ENCODE measurements at places on chromosomes 3 and 15. TPM values are rescaled to one million over a fixed set of nuclear protein-coding genes. Genes with fewer than 3 reads are reported as not detected.

Gene TGM4
- total RNA-seq, result not detected

Gene DLEC1
- total RNA-seq, result 0.25 TPM

Gene KCNAB1
- total RNA-seq, result 3.9 TPM

Gene OTOL1
- not detected for total RNA-seq

GRCh38 chr15:39602143-39602542 is 21.3 kb downstream of the THBS1 start:
- H3K27ac ChIP-seq, result no peak overlapping the region
- H3K4me1 ChIP-seq, result peaks cover 5% of the 10 kb centered on the region
- H3K27me3 ChIP-seq, result no peaks in the 10 kb centered on the region
- no peaks in the 10 kb centered on the region for H3K36me3 ChIP-seq
- no peak overlapping the region for H3K4me3 ChIP-seq
- DNase-seq, result no peak

- H3K4me1 ChIP-seq, result peaks cover 7% of the 10 kb centered on the region
- H3K36me3 ChIP-seq, result no peaks in the 10 kb centered on the region
- H3K27ac ChIP-seq, result no peak overlapping the region
- no peaks in the 10 kb centered on the region for H3K27me3 ChIP-seq
- H3K4me3 ChIP-seq, result no peak overlapping the region
These were observed 5.9 kb upstream of the RTF1 start for GRCh38 chr15:41411031-41411430.

GRCh38 chr3:21779909-21780308 is 28.9 kb upstream of the ZNF385D start:
- no peak overlapping the region for H3K27ac ChIP-seq
- H3K4me3 ChIP-seq, result no peak overlapping the region
- H3K27me3 ChIP-seq, result no peaks in the 10 kb centered on the region
- H3K36me3 ChIP-seq, result no peaks in the 10 kb centered on the region

- no peaks in the 10 kb centered on the region for H3K4me1 ChIP-seq
- H3K36me3 ChIP-seq, result no peaks in the 10 kb centered on the region
- no peaks in the 10 kb centered on the region for H3K27me3 ChIP-seq
- H3K27ac ChIP-seq, result no peak overlapping the region
- no peak overlapping the region for H3K4me3 ChIP-seq
These were observed 18.5 kb downstream of the CLDN11 start for GRCh38 chr3:170437176-170437575.

GRCh38 chr3:72445827-72446217 is 402.4 kb downstream of the SHQ1 start:
- H3K4me3 ChIP-seq, result peak overlapping the region; percentile 87
- H3K27me3 ChIP-seq, result no peaks in the 10 kb centered on the region
- H3K4me1 ChIP-seq, result peaks cover 57% of the 10 kb centered on the region
- peak overlapping the region; percentile 87 for H3K27ac ChIP-seq
- no peak for DNase-seq

DNA sequence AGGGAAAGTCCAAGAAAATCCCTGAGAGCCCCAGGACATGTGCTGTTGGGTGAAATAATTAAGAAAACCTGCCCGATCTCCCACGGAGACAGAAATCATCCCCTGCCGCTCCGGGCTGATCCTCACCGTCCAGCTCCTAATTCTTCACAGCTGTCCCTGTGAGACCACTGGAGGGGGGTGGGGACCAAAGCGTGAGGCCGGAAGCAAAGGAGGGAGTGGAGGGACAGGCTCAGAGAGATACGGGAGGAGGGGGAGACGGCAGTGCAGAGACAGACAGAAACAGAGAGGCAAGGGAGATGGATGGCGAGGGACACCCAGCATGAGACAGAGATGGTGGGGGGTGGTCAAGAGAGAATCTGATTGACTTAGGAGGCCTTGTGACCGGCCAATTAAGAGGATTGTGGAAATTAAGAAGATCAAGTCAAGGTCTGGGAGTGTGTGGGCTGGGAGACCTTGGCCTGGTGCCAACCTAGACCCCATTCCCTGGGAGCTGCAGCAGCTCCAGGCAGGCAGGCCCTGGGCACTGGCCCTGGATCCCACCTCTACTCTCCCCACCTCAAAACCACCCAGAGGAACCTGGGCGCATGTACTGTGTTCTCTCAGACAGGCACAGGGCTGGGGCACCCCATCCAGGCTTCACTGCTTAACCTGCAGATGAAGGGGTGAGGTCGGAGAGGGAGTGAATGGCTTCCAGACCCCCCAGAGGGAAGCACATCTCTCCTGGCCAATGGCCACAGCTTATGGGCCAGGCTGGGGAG is 113.2 kb upstream of the ALDH1A3 start:
- H3K36me3 ChIP-seq, result no peaks in the 10 kb centered on the region
- H3K27me3 ChIP-seq, result no peaks in the 10 kb centered on the region
- H3K4me3 ChIP-seq, result no peak overlapping the region
- H3K27ac ChIP-seq, result peak overlapping the region; percentile 57
- peaks cover 53% of the 10 kb centered on the region for H3K4me1 ChIP-seq

DNA sequence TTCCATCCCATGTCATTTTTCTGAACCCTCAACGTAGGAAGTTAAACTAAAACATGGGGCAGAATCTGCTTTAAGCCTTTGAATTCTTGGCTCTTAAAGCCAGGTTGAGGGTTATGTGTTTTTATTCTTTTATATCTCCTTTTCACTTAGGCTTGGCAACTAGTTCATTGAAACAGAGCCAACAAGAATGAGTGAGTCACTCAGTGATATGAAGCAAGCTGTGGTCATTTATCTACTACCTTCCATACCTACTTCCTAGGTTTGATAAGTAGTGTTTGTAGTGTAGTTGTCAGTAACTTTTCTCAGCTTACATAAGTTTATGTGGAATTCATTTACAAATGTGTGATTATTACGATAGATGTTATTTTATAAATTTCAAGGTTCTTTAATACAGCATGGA is 67.4 kb downstream of the SNRPN start:
- H3K27ac ChIP-seq, result no peak overlapping the region
- no peak for DNase-seq
- H3K4me1 ChIP-seq, result no peaks in the 10 kb centered on the region
- H3K27me3 ChIP-seq, result no peaks in the 10 kb centered on the region
- no peaks in the 10 kb centered on the region for H3K36me3 ChIP-seq
- H3K4me3 ChIP-seq, result no peak overlapping the region

DNA sequence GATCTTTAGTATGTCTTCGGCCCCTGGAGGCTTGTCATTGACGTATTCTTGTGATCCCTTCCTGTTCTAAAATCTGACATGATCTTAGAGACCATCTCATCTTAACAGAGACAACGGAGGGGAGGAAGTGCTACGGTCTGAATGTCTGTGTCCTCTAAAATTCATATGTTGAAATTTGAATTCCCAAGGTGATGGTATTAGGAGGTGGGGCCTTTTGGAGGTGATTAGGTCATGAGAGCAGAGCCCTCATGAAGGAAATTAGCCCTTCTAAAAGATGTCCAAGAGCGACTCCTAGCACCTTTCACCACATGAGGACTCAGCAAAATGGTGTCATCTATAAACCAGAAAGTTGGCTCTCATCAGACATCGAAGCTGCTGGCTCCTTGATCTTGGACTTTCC is 233.2 kb upstream of the CMC1 start:
- H3K27ac ChIP-seq, result no peak overlapping the region
- no peak overlapping the region for H3K4me3 ChIP-seq
- no peaks in the 10 kb centered on the region for H3K27me3 ChIP-seq
- H3K4me1 ChIP-seq, result no peaks in the 10 kb centered on the region
- DNase-seq, result no peak

GRCh38 chr15:52503788-52504496 is 24.7 kb downstream of the MYO5A start:
- H3K4me3 ChIP-seq, result no peak overlapping the region
- no peak for DNase-seq
- H3K27ac ChIP-seq, result no peak overlapping the region
- no peaks in the 10 kb centered on the region for H3K36me3 ChIP-seq
- no peaks in the 10 kb centered on the region for H3K27me3 ChIP-seq
- peaks cover 12% of the 10 kb centered on the region for H3K4me1 ChIP-seq

DNA sequence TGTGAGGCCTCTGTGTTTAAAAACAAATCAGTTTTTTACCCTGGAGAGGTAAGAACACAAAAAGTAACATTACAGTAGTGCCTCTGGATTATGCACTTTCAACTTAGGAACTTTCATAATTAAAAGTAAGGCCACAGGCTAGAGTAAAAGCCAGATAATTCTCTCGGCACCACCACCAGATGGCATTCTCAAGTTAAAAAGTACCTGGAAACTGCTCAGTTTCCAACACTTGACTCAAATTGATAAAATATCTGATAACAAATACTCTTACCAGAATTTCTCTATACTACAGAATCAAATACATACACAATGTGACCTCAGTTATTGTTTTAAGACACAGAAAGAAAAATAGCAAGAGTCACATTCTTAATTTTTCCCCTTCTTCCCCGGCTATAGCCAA is 19.9 kb downstream of the SPICE1 start:
- no peak overlapping the region for H3K27ac ChIP-seq
- no peaks in the 10 kb centered on the region for H3K27me3 ChIP-seq
- peaks cover 12% of the 10 kb centered on the region for H3K36me3 ChIP-seq
- no peak for DNase-seq
- no peak overlapping the region for H3K4me3 ChIP-seq

GRCh38 chr3:194637541-194638400 is 4.6 kb upstream of the TMEM44 start:
- no peaks in the 10 kb centered on the region for H3K27me3 ChIP-seq
- no peaks in the 10 kb centered on the region for H3K36me3 ChIP-seq
- no peak for DNase-seq

Data from vagina (tissue), 2 donors.